ENCODE measurements at places on chromosomes 11 and 22.

- DNase-seq = no peak
These were observed 70.9 kb downstream of the SCUBE1 start for GRCh38 chr22:43272301-43272700.

DNA sequence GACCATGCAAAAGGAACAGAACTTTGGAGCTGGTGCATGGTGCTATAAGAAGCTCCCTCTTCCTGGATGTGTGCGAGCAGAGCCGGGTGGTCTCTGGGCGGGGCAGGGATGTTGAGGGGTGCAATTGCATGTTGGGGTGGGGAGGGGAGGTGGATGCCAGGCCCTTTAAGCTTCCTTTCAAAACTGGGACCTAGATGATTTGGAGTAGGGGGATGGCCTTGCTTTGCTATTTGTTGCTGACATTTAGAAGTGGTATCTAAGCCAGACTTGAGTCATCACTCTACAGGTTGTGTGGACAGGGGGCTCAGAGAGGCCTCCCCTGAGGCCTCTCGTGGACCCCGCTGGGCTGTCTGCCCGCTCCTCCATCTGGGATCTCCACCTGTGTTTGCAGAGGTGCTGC is 24.8 kb downstream of the FBLN1 start:
- DNase-seq = no peak

GRCh38 chr11:95284057-95285052 is 53.4 kb upstream of the SESN3 start:
- no peak for DNase-seq

GRCh38 chr11:123250892-123251656 is 56.0 kb upstream of the CLMP start:
- no peak for DNase-seq

- DNase-seq = no peak
These were observed 6.3 kb upstream of the MCHR1 start for GRCh38 chr22:40673017-40673416.

DNA sequence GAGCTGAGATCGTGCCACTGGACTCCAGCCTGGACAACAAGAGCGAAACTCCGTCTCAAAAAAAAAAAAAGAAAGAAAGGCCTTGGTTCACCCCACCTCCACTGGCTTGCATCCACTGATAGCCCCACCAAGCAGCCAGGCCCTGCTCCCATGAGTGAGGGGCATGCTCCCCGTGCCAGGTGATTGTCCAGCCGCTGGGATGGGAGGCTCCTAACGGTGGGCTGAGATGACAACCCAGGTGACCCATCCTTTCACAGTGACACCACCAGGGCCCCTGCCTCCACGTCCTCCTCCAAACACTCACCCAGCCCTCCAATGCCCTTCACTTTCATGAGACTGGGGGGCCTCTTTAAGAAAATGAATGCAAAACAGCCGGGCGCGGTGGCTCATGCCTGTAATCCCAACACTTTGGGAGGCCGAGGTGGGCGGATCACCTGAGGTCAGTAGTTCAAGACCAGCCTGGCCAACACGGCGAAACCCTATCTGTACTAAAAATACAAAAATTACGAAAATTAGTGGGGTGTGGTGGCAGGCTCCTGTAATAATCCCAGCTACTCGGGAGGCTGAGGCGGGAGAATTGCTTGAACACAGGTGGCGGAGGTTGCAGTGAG is 8.6 kb upstream of the DERL3 start:
- no peak for DNase-seq

DNA sequence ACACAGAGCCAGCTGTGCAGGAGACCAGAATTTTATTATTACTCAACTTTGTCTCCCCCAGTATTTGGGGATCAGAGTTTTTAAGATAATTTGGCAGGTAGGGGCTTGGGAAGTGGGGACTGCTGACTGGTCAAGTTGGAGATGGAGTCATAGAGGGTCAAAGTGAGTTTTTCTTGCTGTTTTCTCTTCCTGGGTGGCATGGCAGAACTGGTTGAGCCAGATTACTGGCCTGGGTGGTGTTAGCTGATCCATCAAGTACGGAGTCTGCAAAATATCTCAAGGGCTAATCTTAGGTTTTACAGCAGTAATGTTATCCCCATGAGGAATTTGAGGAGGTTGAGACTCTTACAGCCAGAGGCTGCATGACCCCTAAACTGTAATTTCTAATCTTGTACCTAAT is 153.5 kb downstream of the OR4C45 start:
- DNase-seq = no peak

- DNase-seq = no peak
These were observed 24.5 kb upstream of the TNRC6B start for GRCh38 chr22:40153192-40153591.

- no peak for DNase-seq
These were observed 6.6 kb upstream of the TRIM29 start for GRCh38 chr11:120144501-120144900.

- DNase-seq = no peak
These were observed 803 bp downstream of the KRTAP5-8 start for GRCh38 chr11:71538666-71538990.

- no peak for DNase-seq
These were observed 1.0 kb downstream of the PCNX3 start for GRCh38 chr11:65616575-65617001.
